Caco-2 (cell line): ENCODE measurements at places on chromosomes 1 and 21.

DNA sequence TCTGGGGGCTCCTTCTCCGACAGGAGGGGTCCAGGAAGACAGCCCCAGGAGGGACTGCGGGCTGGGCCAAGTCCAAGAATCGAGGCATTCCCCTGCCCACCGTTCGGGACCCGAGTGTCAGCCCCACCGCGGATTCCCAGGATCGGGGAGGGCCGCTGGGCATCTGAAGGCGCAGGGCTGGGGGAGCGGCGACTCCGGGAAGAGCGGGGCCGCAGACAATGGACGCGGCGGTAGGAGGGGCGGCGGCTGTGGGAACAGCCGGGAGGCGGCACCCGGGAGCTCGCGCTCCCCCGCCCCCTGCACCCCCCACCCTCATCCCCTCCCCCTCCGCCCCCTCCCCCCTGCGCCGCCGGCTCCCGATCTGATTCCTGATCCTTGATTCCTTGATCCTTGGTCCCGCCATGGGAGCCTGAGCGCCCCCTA lies at the start of gene VANGL2:
TSS of gene VANGL2 (plus strand) at position 342 of the 423 bp plus-strand sequence. CDS start 15,274 bp downstream, outside the sequence.
- peak; percentile 87 for DNase-seq

DNA sequence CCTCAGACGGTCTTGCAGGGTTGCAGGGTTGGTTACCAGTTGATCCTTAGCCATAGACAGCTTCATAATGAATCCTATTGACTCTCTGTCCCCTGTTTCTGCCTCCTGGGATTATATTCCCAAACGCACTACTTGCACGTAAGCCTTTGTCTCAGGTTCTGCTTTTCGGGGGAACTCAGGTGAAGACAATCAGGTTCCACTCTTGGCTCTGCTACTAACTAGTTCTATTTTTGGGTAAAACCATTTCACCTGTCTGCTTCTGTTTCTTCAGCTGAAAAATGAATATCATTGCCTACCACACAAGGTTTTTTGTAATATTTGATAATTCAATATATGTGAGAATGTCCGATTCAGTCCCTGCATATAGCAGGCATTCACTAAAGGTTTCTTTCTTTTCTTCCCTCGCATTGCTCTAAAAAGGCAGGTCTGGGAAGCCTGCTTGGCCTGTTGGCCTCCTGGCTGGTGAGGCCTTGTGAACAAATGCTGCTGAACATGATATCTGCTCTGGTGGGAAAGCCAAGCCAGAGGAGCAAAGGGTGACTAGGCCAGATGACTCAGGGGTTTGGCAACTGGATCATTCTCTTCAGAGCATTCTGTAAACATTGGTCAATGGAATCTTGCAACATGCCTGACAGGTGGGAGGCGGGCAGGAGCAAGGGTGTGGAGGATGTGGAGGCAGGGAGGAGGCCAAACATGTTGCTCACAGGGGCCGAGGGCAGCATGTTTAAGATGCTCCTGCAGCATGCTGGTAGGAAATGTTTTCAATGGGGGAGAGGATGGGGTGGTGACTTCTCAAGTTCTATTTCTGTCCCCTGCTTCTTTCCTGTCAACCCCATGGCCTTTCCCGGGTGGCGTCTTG lies 23.8 kb downstream of the IER5 start:
- DNase-seq, result peak; percentile 95

DNA sequence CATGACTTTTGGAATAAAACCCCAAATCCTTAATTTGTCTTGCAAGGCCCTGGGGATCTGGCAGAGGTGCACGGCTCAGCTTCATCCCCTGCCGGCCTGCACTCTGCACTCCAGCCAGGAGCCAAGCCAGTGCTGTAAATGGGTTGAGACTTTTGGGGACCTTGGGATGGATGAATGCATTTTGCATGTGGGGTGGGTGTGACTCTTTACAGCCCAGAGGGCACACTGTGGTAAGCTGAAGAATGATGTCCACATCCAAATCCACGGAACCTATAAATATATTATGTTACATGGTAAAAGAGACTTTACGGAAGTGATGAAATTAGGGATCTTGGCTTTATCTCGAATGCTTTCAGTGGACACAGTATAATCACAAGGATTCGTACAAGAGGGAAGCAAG lies 177.8 kb downstream of the EDEM3 start:
- no peak for DNase-seq

GRCh38 chr1:56864430-56864829 lies 9.8 kb downstream of the C8A start:
- DNase-seq, result no peak
